ENCODE measurements at places on chromosomes 6 and 20.

DNA sequence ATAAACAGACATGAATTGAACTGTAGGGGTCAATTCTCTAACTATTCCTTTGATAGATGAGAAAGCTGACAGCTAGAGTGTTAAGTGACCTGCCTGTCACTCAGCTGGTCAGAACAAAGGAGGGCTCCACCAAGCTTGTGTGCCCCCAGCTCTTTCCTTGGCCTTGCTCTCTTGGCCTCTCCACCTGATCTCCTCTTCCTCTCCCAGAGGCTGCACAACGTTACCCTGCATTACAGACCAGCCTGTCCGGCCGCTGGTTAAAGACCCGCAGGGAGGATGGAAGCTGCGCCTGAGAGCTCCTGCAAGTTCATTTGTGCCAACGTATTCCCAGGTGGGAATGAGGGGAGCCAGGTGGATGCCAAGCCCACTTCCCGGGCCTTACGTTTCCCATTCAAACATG, 22.5 kb downstream of the AGPAT4 start:
- DNase-seq = no peak

DNA sequence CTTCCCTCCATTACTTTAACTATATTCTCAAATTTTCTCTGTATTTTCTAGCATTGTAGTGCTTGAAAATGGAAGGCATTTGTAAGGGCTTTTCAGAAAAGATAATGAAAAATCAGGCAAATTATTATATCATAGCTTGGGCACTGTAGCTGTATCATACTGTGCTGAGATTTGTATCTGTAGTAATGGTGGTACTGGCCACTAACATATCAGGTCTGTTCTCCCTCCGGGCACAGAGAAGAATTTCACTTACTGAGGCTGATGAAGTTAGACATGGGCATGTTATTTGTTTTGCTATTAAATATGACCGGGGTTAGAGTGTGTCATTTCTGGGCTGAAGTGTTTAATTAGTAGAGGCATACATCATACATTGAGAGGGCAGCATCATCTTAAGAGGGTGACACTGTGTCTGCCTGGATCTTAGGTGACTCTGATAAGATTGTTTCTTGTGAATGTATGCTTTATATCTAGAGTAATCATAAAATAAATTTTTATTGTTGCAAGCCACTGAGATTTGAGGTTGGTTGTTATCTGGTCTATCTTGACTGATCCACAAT, 1395.9 kb downstream of the EPHA7 start:
- DNase-seq = no peak

GRCh38 chr6:106788761-106789160, 159.4 kb downstream of the QRSL1 start:
- no peak for DNase-seq

GRCh38 chr6:67535946-67536345, 1099.1 kb upstream of the ADGRB3 start:
- DNase-seq = no peak

DNA sequence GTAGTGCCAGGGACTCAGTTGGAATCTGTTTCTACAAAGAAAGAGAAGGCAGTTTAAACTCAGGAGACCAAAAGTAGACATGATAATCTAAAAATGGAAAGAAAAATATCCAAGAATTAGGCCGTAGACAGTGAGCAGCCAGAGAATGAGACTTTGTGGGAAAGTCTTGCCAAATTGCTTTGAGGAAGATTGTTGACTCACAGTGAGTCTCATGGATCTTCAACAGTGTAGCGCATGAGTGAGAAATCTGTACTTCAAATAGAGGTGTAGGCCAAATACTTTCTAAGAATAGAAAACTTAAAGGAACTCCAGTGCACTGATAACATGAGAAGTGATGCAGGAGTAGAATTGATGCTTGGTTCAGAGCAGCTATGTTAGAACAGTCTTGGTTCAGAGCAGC, 284.5 kb downstream of the HTR1B start:
- DNase-seq = no peak

DNA sequence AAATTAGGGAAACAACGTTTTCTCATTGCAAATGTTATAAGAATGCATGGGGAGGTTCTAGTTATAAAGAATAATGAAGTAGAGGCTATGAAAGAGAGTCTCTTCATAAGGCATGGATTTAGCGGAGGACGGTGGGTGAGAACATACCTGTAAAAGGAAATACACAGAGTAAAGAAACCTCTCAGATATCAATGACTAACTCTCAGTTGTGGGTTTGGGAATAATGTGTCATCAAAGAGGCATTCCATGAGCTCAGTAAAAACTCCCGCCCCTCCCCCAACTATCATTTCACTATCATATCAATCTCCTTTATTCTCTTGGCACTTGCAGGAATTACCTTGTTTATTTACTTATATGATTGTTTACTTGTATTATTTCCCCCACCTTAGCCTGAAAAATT, 695.4 kb downstream of the PTPRT start:
- no peak for DNase-seq

DNA sequence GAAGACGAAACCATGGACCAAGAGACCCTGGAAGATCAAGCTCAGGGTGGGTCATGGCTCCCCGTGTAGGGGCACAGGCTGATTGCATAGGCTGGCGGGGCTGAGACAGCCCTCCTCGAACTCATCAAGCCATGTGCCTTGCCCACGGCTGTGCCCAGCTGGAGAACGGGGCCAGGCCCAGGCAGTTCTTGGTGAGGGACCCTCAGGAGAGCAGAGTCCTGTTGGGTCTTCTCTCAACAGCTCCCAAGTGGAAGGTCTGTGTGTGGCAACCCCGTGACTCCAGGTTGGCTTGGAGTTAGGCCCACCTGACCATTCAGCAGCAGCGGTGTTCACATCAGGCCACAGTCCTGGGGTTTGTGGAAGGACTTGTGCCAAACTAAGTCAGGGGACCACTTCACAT, 276.5 kb downstream of the QKI start:
- no peak for DNase-seq

GRCh38 chr6:79094938-79095337, 16.9 kb upstream of the PHIP start:
- no peak for DNase-seq

All from T-helper 1 cell (primary cell).